ENCODE measurements at places on chromosomes 5 and 9.

DNA sequence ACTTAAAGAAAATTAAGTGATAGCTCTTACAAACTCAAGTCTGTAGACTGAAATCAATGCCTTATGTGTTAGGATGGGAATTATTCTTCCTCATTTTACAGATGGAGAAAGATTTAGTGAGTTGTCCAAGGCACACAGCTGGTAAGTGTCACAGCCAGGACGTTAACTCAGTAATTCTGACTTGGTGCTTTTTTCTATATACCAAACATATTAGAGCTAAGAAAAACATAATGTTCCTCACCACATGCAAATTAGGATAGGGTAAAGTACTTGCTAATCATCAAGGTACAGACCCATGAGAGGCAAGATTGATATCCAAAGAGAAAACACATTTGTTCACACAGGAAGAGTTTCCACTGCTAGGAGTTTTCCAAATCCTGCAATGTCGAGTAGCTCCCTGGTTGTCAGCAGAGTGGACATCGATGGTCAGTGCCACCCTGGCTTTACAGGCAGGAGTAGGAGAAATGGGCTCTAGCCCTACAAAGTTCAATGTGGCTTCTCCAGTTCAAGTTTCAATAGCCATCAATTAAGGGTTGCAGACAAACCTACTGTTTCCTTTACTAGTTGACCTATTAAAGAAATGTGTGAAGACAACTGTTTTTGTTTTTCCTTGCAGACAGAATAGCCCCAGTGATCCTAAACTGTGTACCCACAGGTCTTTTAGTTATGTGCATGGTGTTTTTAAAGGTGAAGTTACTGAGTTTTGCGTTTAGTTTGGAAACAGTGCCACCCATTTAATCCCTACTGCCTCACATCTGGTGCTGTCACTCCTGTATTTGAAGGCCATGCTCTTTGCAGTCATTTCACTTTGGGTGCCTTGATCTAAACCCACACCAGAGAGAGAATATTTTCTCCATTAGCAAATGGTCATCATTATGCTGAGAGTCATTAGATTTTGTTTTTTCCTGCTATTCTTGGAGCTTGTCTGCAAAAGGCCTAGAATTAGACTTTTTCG is 460.8 kb upstream of the SMARCA2 start:
- no peak for DNase-seq

DNA sequence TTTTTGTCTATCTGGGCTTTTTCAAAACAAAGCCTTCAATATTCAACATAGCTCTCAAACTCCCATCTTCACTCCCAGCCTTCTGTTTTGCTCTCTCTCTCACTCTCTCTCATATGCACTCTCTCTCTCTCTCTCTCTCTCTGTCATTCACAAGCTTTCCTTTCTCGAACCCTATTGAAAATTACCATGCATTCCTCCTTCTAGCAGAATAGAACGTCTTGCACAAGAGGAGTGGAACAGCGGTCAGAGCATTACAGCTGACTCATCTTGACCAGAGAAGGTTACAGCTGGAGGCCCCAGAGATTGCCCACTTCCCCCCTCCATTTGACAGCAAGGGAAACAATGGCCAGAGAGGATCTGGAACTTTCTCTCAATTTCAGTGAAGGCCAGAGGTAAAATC is 51.0 kb upstream of the LIFR start:
- no peak for DNase-seq

- DNase-seq: no peak
These were observed 123.9 kb upstream of the PUM3 start for GRCh38 chr9:2967766-2968165.

- no peak for DNase-seq
These were observed 24.6 kb downstream of the GFI1B start for GRCh38 chr9:133003071-133003461.

- no peak for DNase-seq
These were observed 1269.9 kb downstream of the FOXD4L5 start for GRCh38 chr9:64015136-64015535.

DNA sequence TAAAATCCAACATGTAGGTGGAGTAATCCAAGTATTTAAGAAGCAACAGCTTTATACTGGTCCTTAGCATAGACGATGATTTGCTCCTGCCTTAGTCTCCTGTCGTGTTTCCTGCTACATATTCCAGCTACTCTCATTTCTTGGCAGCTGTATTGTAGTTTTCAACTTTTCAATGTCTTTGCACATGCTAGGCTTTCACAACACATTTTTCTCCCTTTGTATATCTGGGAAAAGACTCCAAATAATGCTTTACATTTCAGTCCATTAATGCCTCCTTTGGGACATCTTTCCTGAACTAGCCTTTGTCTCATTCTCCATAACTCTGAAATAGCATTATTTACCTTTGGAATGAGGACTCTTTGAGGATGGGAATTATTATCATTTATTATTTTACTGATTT is 508.0 kb downstream of the PTPRD start:
- peak; percentile 67 for DNase-seq

GRCh38 chr9:20041697-20042081 is 252.9 kb upstream of the SLC24A2 start:
- peak; percentile 93 for DNase-seq

GRCh38 chr9:116237456-116237855 is 83.9 kb downstream of the PAPPA start:
- DNase-seq: no peak

DNA sequence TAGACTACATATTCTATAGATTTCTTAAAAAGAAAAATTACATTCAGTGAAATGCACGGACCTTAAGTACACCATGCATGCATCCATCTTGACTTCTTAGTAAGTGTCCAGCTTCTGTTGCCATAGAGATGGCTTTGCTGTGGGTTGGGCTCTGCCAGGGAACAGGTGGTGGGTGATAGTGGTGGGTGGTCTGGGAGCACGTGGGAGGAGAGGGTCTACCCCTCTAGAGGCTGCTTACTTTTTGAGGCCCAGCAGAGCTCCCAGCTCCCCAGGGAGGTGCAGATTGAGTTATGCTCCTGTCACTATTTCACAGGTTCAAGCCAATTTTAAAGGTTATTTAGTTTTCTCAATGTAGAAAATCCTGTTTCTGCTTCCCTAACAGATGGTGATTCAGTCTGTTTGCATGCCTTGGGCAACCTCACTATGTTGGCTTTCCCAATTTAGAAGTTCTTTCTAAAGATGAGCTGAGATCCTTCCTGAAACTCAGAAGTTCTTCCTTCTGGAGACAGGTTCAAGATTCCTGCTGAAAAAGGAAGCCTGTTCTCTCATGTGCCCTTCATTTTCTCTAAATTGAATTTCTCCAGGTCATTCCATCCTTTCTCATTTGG is 107.4 kb upstream of the LHFPL2 start:
- DNase-seq: no peak

DNA sequence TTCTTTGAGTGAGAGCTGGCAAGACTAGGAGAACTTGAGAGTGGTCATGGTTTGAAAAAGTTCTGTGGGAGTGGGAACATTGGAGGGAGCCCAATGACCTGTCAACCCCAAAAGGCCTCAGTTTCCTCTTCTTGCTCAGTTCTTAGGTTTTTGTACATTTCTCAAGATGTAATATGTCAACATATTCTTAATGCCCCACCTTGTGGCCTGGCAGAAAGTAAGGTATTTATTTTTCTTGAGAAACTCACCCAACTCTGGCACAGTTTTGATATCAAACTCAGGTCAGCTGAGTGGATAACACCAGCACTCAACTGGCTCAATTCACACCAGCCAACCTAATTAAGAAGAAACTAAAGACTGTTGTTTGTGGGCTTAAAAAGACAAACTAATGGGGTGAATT is 123.0 kb upstream of the SLC27A6 start:
- no peak for DNase-seq

DNA sequence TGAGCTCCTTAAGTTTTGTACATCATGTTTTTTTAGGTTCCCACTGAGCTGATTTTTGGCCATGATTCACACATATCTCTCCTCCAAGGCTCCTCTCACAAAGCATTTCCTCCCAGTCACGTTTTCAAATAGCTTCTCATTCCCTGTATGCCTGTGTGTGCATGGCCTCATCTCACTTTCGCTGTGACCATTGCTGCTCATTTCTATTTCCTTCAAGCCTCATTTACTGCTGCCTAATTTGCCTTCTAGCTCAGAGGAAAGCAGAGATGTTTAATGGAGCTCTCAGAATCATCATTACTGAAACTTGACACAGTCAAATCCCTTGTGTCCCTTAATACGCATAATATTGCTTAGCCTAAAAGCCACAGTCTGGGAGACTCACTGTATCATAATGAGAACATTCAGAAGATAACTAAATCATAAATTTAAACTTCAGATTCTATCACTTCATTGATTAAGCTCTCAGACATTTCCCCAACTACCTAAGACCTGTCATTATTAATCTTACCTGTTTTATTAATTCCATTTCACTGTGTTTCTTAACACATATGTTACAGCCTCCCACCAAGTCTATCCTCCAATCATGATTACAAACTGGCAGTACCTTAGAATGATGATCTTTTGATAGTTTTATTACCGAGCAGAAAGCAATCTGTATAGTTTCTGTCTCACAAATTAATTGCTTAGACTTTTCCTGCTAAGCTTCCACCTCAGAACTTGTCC is 278.3 kb upstream of the PTGER4 start:
- DNase-seq: no peak

- DNase-seq: no peak
These were observed 217.3 kb downstream of the LRRC70 start for GRCh38 chr5:62795926-62796325.

DNA sequence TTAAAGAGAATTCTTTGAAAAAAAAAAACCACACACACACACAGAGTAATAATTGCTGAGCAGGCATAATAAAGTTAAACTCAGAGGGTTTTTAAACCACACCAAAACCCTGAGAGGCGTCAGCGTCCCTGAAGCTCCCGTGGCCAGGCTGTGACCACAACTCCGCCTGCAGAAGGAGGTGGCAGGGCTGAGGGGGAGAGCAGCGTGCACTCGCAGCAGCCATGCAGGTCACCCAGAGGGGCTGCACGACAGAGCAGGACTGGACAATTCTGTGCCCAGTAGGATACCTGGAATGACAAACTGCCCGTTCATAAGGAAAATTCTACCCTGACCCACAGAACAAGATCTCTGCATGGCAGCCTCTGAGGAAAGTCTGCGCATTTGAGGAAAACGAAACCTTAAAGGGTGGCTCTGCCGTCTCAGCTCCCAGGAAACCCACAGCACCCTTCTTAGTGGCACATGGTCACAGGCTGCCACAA is 44.0 kb downstream of the ROR2 start:
- DNase-seq: no peak

DNA sequence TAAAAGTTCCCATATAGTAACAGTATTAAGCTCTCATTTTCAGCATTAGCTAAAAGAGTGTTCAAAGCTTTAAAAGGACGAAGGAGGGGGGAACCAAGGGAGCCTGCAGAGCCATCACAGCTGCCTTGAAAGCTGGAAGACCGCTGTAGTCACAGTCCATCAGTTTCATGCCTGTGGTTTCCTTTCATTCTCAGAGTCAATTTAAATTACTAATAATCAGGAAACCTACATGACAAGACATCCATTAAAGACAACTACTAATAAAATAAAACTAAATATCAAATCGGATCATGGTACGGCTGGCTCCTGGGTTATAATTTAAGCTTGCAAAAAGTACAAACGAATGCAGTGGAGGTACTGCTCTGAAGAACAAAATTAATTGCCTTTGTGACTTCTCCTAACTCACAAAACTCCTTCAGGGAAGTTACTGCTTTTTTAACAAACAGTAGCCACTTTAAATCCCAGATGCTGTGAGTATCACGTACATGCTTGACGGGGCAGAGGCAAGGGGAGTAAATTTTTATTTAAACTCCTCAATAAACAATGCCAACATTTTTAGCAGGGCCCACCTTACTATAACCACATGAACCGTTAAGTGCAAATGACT is 213.5 kb downstream of the DENND1A start:
- no peak for DNase-seq

DNA sequence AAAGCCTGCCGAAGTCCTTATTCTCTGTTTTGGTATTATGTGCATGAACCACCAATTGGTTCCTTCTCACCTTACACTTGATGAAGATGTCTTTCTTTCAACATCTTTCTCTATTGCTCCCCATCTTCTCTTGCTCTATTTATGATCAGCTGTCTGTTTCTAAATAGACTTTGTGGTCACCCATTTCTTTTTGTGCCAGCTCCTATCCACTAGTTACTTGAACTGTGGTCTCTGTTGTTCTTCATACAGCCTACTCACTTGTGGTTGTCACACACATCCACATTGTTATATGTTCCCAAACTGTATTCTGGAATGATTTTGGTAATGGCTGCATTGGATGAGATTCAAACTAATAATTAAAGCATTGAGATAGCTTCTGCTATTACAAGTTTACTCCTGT is 11.4 kb downstream of the VCAN start:
- no peak for DNase-seq

- DNase-seq: no peak
These were observed 136.2 kb downstream of the MPDZ start for GRCh38 chr9:13143281-13143680.

GRCh38 chr9:38058452-38059232 is 10.4 kb downstream of the SHB start:
- DNase-seq: no peak

- DNase-seq: no peak
These were observed 8.4 kb upstream of the SLC9A3 start for GRCh38 chr5:532521-533242.

DNA sequence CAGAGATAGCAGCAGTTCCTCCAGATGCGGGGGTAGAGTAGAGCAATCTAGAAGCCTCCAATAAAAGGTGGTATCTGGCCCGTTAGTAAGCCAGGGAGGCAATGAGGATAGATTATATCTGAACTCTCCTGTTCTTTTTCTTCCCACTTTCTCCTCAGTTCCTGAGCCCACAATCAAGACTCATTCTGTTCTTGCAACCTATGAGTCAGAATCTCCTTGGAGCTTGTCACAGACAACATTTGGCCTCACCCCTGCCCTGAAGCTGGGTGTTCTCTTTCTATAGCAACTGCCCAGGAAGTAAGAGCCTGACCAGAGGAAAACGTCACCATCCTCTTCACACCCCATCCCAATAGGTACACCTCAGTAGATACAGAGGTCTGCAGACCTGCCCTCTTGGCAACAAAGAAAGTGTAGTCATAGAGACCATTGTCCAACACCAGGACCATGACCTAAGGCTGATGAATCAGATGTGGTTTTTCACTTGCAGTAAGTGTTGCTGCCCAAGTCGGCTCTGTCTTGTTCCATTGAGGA is 76.3 kb upstream of the PCA3 start:
- no peak for DNase-seq

DNA sequence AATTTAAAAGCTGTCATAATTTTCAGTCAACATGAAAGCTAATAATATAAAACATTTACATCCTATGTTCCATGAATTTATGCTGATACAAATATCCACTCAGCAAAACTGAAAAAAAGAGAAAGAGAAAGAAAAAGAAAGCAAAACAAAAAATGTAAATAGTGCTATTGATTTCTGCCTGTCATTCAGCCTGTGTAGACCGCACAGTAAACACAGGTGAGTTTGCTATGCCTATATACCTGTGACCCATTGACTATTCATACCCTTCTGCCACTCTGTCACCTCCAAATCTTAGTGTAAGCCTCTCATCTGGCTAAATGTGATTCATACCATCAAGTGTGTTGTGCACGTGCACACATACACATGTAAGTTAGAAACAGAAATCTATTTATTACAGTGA is 359.0 kb upstream of the RORB start:
- DNase-seq: no peak

Data from NCI-H446 treated with DMSO at 0.1 percent for 48 hours (cell line).